ENCODE measurements at places on chromosomes 6 and 20. TPM values are rescaled to one million over a fixed set of nuclear protein-coding genes. Genes with fewer than 3 reads are reported as not detected.

GRCh38 chr6:168136001-168136400, 57.0 kb upstream of the FRMD1 start:
- peaks cover 5% of the 10 kb centered on the region for H3K27me3 ChIP-seq
- no peaks in the 10 kb centered on the region for H3K36me3 ChIP-seq
- DNase-seq, result no peak
- no peak overlapping the region for H3K4me3 ChIP-seq

DNA sequence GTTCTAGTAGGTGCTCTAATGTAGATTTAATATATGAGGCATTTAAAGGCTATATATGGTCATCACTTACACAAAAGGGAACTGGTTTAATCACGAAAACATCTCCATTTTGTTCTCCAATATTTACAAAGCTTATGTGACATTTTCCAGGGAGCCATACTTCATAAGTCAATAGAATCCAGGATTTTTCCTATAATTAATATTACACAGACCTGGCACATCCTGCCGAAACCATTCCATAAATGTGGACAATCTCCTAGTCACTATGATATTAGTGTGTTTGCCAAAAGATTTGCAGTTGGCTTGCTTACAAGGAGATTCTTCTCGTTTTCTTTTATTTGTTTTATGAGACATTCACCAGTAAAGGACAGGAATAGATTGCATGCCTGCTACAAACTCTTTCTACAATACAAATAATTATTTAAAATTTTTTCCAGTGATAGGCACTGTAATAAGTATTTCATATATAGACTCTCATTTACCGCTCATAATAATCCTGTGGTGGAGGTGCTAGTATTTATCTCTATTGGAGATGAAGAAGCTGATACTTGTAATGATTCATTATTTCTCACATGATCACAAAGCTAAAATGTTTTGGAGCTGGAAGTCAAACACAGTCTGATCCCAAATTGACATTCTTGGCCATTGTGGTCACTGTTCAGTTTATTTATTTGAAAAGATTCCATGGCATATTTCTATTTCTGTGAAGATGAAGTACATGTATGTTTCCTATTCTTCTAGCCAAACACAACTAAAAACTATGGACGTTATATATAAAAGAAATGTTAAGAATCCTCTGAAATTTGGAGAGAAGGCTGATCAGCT, 597.0 kb downstream of the HTR1B start:
- no peak overlapping the region for H3K4me3 ChIP-seq
- peak; percentile 67 for DNase-seq
- H3K27me3 ChIP-seq, result no peaks in the 10 kb centered on the region

DNA sequence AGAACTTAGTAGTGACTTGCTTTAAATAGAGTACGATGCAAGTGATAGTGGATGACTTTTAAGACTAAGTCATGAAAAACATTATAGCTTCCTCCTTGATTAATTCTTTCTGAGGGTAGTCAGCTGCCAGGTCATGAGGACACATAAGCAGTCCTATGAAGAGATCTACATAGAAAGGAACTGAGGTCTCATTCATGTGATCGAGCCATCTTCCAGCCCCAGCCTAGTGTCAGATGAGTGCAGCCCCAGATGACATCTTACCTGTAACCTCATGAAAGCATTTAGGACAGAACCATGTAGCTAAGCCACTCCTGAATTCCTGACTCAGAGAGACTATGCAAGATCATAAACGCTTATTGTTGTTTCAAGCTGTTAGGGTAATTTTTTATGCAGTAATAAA, 67.7 kb downstream of the AK9 start:
- H3K27me3 ChIP-seq, result no peaks in the 10 kb centered on the region
- H3K36me3 ChIP-seq, result no peaks in the 10 kb centered on the region
- H3K4me1 ChIP-seq, result no peaks in the 10 kb centered on the region
- H3K27ac ChIP-seq, result no peak overlapping the region
- no peak overlapping the region for H3K4me3 ChIP-seq

DNA sequence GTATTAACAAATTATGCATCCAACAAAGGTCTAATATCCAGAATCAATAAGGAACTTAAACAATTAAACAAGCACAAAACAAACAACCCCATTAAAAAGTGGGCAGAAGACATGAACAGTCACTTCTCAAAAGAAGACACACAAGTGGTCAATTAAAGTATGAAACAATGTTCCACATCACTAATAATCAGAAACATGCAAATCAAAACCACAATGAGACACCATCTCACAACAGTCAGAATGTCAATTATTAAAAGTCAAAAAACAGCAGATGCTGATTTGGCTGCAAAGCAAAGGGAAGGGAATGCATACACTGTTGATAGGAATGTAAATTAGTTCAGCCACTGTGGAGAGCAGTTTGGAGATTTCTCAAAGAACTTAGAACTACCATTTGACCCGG, 129.3 kb downstream of the PFDN4 start:
- DNase-seq, result no peak
- H3K27me3 ChIP-seq, result no peaks in the 10 kb centered on the region
- no peaks in the 10 kb centered on the region for H3K4me1 ChIP-seq
- H3K4me3 ChIP-seq, result no peak overlapping the region
- no peak overlapping the region for H3K27ac ChIP-seq

DNA sequence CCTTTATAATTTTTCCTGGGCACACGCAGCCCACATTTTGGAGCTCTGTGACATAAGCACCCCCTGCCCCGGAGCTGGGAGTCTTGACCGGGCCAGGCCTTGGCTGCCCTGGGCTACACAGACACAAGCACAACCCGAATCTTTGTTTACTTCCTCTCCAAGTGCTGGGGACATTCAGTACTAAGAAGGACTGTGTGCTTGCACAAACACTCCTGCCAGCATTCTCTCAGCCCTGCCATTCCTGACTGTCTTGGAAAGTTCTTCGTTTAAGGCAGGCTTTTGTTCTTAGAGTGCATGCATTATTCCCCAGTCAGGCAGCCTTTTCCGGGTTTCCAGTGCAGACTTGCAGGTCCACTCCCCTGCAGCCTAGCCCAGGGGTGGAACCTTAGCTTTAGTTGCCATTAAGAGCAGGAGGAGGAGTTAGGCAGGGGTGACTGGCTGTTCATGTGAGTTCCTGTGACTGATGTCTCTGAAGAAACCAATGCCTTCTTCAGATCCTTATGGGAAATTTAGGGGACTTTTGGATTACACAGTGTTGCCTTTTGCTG, 28.6 kb downstream of the FOXO3 start:
- H3K27me3 ChIP-seq, result no peaks in the 10 kb centered on the region
- peaks cover 45% of the 10 kb centered on the region for H3K4me1 ChIP-seq
- no peak overlapping the region for H3K4me3 ChIP-seq
- DNase-seq, result peak; percentile 93

DNA sequence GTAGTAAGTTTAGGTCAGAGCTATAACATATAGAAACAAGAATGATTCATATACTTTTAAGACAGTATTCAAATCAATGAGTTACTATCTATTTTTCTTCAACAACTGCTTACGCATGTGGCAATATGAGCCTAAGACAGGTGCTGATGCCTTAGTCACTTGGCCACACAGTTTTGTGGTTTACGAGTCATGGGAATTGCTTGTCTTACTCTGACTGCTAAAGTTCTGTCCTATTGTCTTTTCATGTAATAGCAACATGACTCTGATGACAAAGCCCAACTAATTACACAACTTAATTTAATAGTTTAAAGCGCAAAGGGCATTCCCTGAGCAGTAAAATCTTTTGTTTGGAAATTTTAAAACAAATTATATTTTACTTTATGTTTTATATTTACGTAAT, 159.3 kb upstream of the CENPW start:
- H3K36me3 ChIP-seq, result no peaks in the 10 kb centered on the region
- H3K27ac ChIP-seq, result no peak overlapping the region
- no peaks in the 10 kb centered on the region for H3K4me1 ChIP-seq
- no peak overlapping the region for H3K4me3 ChIP-seq
- DNase-seq, result no peak

- peak; percentile 49 for DNase-seq
- H3K27me3 ChIP-seq, result no peaks in the 10 kb centered on the region
- no peaks in the 10 kb centered on the region for H3K36me3 ChIP-seq
- H3K4me3 ChIP-seq, result no peak overlapping the region
- H3K4me1 ChIP-seq, result no peaks in the 10 kb centered on the region
Observed at GRCh38 chr6:90350689-90351554, 54.3 kb upstream of the BACH2 start.

- no peak overlapping the region for H3K4me3 ChIP-seq
- H3K27ac ChIP-seq, result no peak overlapping the region
- DNase-seq, result no peak
- no peaks in the 10 kb centered on the region for H3K36me3 ChIP-seq
Observed at GRCh38 chr6:63278916-63279315, 40.9 kb downstream of the LGSN start.

- H3K4me3 ChIP-seq, result no peak overlapping the region
- H3K27ac ChIP-seq, result no peak overlapping the region
- peaks cover 16% of the 10 kb centered on the region for H3K4me1 ChIP-seq
- no peaks in the 10 kb centered on the region for H3K36me3 ChIP-seq
- peaks cover 26% of the 10 kb centered on the region for H3K27me3 ChIP-seq
Observed at GRCh38 chr20:48392407-48393310, 435.1 kb downstream of the PREX1 start.

DNA sequence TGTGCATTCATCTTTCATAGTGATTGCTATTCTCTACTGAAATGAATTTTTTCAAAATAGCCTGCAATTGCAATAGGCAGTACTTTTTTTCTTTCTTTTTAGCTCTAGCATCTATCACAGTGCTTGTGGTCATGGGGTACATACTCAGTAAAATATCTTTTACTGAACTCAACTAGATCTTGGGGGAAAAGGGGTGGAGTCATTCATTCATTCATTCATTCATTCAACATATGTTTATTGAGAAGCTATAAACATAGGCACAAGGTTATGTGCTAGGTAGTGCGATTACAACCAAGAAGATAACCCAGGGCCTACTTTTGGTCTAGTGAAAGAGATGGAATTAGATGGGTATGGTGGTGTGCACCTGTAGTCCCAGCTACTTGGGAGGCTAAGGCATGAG, 1.4 kb upstream of the CDKAL1 start:
- H3K4me1 ChIP-seq, result peaks cover 11% of the 10 kb centered on the region
- H3K4me3 ChIP-seq, result no peak overlapping the region
- H3K27ac ChIP-seq, result no peak overlapping the region
- H3K27me3 ChIP-seq, result peaks cover 3% of the 10 kb centered on the region

- no peak overlapping the region for H3K27ac ChIP-seq
- peak; percentile 6 for DNase-seq
- peaks cover 12% of the 10 kb centered on the region for H3K4me1 ChIP-seq
- H3K27me3 ChIP-seq, result peaks cover 19% of the 10 kb centered on the region
- no peaks in the 10 kb centered on the region for H3K36me3 ChIP-seq
Observed at GRCh38 chr6:111087871-111088667, 766 bp downstream of the SLC16A10 start.

DNA sequence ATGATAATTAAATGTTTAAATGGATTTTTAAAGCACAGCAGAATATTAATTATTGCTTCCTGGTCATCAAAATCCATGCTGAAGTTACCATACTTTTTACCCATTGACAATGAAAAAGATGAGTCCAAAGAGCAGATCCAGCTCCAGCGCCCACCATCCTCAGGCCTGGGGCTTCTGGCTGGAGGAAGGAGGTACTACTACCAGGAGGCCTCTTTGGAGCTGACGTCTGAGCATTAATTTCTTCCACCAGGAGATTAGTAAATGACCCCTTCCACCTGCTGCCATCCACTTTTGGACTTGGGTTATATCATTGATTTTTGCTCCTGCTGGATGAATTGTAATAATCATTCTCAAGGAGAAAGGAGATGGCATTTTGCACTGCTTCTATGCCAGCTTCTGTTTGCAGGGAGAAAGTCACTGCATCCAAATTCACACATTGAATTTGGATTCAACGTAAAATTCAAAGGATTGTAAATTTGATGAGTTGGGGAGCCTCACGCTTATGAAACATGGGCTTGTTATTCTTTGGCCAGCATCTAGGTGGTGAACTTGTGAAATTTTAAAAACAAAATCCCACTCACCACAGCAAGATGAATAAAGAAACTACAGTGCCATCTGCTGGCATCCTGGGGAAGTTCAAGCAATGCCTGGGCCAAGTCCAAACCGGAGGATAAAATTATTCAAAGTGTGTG, 121.8 kb downstream of the SASH1 start:
- H3K27ac ChIP-seq, result peak overlapping the region; percentile 36
- no peak overlapping the region for H3K4me3 ChIP-seq
- H3K36me3 ChIP-seq, result peaks cover 4% of the 10 kb centered on the region
- DNase-seq, result peak; percentile 89
- no peaks in the 10 kb centered on the region for H3K27me3 ChIP-seq

DNA sequence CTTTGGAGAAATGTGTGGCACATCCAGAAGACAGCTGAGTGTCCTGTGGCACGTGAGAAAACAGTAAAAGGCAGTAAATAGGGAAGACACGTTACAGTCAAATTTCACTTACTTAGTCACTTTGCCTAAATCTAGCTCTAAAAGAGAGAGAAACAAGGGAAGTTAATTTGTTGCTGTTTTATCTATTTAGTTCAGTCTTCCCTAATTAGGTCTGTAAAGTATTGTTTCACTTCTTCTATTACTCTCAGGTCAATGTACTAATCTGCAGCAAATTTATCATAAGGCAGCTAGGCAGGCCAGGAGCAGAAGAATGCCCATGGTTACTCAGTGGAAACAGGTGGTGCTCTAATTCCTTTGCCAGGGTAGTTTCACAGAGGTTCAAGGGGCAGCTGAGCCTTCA, 124.3 kb upstream of the CNR1 start:
- no peaks in the 10 kb centered on the region for H3K27me3 ChIP-seq
- DNase-seq, result no peak
- no peak overlapping the region for H3K4me3 ChIP-seq
- H3K27ac ChIP-seq, result no peak overlapping the region
- no peaks in the 10 kb centered on the region for H3K4me1 ChIP-seq
- H3K36me3 ChIP-seq, result no peaks in the 10 kb centered on the region

DNA sequence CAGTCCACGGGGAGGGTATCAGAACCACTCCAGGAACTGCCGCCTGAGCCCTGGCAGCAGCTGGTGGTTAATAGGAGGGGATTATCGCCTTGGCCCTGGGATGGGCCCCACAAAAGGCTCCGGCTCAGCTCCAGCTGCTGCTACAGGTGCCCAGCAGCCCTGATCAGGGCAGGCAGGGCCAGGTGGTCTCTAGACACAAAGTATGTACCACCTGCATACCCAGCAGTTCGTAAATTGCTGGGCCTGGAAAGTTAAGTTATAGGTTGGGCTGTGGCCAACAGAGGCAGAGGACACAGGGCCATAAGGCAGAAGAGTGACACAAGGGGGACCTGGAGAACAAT, 35.1 kb downstream of the RRBP1 start:
- H3K36me3 ChIP-seq, result peaks cover 41% of the 10 kb centered on the region
- H3K4me3 ChIP-seq, result no peak overlapping the region
- peak; percentile 60 for DNase-seq

RNF8 gene
- total RNA-seq, result 16.2 TPM

BEND6 gene
- total RNA-seq, result 0.27 TPM

GMPR gene
- 27.0 TPM for total RNA-seq

HLA-DRB1 gene
- 16.8 TPM for total RNA-seq

TRIM31 gene
- not detected for total RNA-seq

ANKRD6 gene
- total RNA-seq, result 7.7 TPM

PRICKLE4 gene
- 2.6 TPM for total RNA-seq

MYH7B gene
- 21.7 TPM for total RNA-seq

NFATC2 gene
- total RNA-seq, result 3.8 TPM

All from muscle of leg (tissue), 16 donors.